Activated CD8-positive, alpha-beta memory T cell treated with anti-CD3 and anti-CD28 coated beads for 1 hour (primary cell): ENCODE measurements at places on chromosomes 2 and 18.

GRCh38 chr2:197196541-197197180, 113.9 kb downstream of the ANKRD44 start:
- DNase-seq: no peak

DNA sequence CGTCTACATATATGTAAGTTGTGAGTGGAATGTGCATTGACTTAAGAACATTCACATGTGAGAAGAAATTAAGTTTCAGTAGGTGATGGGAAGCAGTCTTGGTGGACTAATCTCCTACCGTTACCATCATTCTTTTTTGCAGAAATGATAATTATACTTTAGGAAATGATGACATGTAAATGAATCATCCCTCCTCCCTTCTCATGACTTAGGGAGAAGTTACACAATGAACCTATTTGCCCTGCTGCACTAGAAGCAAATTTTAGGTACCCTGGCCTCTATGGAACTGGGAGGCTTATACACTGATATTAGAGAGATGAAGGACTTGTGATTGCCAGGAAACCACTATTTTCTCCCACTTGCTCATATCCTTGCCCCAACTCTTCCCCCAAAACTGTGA, 214.2 kb downstream of the CALCRL start:
- no peak for DNase-seq

DNA sequence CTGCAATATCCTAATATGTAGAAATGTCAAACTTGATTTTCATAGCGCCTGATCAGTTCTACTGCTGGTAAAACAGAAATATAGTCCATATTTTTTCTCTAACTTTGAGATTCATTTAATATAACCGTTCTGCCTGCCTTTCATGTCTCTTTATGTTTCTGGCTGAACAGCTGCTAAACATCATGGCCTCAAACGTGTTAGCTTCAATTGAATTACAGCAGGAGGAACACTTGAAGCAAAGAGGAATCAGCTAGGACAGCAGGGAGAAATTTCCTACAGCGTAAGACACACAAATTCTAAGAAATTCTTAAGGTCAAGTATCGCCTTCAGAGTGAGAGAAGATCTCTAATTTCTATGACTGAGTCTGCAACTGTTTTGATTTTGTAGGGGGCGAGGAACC, 433.2 kb downstream of the FBXO15 start:
- no peak for DNase-seq

DNA sequence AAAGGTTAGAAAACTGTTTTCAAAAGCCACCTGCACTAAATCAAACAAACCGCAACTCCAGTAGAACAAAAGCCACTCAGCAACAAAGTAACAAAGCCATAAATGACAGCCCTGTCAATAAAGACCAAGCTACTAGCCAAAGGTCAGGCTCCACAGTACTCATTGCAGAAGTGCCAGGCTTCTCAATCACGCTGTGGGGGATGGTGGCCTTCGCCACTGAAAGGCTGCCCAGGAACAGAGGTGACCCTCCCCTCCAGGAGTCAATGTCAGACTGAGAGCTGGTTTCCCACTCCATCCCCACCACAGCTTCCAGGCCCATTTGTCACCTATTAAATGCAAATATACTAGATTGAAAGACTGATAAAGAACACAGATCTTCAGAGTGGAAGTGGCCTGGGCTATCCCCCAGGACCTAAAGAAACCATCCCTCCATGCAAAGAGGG, 5.9 kb downstream of the ATP8B1 start:
- no peak for DNase-seq

DNA sequence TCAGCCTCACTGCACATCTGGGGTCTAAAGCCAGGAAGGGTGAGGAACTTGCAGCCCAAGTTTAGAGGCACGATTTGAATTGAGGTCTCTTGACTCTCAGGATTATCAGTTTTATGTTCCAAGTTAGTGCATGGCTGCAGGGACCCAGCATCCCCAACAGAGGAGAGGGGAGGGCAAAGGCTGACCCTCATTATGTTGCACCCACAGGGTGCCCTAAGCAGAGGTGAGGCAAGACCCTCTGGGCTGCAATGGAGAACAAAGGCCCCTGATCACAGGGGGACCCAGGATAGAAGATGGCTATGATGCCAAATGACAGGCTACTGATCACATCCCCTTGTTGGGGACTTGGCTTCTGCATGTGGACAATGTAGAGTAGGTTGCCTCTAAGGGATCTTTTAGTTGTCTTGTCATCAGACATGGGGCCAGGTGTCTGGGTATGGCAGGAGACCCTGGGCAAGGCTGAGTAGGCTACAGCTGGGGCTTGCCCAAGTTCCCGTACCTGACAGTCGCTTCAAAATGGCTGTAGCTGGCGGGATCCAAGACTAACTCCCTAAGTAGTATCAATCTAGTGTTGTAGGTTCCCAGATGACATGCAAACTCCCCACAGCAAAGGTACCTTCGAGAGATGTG, 4.5 kb upstream of the GDF7 start:
- DNase-seq: no peak

DNA sequence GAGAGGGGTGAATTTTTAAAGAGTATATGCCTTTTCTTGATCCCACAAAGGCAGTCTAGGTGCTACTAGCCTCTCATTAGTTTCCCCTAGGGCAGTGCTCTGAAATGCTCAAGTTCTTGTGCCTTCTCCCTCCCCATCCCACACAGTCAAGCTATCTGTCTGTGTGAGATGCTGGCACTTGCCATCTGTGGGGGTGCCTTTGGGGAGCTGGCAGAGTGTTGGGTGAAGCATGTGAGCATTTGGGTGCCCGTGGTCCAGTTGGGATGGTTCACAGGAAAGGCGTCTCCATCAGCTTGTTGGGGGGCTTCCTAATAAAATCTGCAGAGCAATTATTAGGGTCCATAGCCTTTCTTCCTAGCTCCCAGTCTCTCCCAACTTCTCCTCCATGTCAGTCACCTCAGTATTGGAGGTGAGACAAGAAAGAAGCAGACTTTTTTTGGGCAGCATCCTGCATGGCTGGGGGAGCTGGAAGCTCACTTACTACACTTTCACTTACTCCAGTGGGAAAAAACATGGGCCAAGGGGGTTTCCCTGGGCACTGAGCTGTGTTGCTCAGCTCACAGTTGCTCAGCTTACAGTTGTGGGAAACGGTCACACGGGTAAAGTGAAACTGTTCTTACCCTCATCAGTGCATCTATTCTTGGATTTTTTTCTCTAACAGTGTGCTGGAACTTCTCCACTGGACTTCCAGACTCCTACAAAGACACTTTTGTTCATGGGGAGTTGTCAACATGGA, 29.3 kb downstream of the COLEC11 start:
- DNase-seq: no peak

GRCh38 chr2:71492112-71492511, 38.8 kb downstream of the DYSF start:
- no peak for DNase-seq

DNA sequence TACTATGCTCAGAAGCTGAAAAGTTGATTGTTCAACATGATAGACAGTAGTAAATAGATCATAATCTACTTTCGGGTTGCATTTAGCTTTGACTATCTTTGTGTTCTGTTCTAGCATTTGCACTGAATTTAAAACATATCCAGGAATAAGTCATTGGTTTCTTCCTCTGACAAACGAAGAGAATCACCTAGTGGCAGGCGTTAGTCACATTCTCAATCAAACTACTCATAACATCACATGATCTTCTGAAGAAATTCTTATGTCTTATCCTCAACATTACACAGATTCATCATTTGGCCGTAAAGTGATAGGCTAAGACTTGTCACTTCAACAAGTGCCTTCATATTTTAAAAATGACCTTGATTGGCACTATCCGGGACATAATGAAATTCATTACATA, 63.6 kb upstream of the TTC21B start:
- DNase-seq: no peak

DNA sequence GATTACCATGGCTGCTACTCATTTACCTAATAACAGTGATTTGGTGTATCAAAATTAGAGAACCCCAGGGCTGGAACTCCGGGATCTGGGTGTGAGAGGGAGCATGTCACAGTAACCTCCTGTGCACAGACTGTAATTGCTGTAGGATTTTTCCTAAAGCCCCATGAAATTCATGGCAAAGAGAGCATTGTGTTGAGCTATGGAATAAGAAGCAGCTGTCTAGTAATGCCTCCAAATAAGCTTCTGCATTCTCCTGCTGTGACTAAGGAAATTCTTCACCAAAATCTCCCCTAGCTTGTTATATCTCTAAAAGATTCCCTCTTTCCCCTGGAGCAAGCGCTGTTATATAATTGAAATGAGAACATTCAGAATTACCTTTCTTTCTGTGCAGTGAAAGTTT, 158.1 kb upstream of the SPATS2L start:
- DNase-seq: no peak

GRCh38 chr18:55115606-55116005, 156.3 kb upstream of the CCDC68 start:
- DNase-seq: no peak

GRCh38 chr2:98771721-98772524, 41.0 kb upstream of the MGAT4A start:
- no peak for DNase-seq

DNA sequence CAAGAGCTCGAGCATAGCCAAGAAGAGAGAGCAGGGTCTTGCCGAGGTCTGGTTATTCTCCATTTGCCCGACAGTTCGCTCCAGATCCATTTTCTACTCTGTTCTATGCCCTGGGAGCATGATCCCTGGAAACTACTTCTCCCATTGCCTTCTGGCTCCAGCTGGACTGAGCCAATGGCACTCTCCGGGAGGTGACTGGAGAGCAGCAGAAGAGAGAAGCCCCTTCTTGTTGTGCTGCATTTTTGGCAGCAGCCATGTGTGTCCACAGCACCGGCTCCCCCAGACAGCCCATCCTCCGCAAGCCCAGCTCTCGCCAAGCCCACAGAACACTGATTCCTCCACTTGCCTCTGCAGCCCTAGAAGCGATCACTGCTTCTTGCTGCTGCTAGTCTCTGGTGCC, 345.5 kb downstream of the TNS1 start:
- DNase-seq: no peak

GRCh38 chr2:173323371-173323770, 31.3 kb upstream of the CDCA7 start:
- no peak for DNase-seq

- no peak for DNase-seq
These were observed 140.7 kb upstream of the THUMPD2 start for GRCh38 chr2:39919511-39920306.

GRCh38 chr2:133324150-133324561, 244.1 kb downstream of the NCKAP5 start:
- no peak for DNase-seq

GRCh38 chr18:69220529-69220928, 180.2 kb upstream of the DOK6 start:
- no peak for DNase-seq

GRCh38 chr2:51657849-51658248, 625.9 kb upstream of the NRXN1 start:
- DNase-seq: no peak

GRCh38 chr18:57975805-57976204, 68.2 kb upstream of the NEDD4L start:
- DNase-seq: no peak

- no peak for DNase-seq
These were observed 23.3 kb downstream of the INHBB start for GRCh38 chr2:120369250-120369649.

- DNase-seq: no peak
These were observed 2.9 kb downstream of the ANKMY1 start for GRCh38 chr2:240554767-240555493.

DNA sequence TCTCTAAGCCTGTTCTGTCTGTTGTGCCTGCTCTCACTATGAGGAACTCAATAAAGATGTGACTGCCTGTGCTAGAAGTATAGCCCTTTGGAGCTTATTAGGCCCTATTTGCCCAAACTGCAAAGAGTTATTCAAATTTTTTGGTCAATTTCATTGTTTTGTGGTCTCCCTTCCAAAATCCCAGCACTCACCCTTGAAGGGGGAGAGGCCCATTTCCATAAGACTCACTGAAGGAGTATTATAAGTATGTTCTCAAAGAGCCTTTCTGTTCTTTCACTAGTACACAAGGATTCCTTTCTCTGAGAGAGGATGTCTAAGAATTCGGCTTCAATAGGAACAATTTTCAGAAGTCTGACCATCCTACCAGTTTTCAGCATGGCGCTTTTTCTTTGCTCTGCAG, 641.9 kb upstream of the REG3G start:
- no peak for DNase-seq

DNA sequence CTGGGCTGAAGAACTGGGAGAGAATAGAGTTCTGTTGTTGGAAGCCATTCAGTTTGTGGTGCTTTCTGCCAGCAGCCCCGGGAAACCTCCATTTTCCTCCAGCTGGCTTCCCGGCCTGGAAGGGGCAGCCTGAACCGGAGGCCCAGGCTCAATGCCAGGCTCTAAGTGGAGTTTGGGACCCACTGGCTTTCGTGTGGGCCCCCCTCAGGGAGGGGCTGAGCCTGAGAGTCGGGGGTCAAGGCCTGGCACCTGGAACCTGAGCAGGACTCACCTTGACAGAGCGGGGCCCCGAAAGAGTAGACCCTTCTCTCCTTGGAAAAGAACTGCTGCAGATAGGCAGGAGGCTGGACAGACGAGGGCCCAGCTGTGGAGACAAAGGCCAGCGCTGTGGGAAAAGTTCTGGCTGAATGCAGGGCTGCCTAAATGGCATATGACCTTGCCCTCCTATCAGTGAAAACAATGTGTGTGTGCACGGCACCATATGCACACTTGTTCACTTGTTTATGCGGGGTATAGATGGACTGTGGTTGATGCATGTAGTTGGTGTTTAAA, 34.8 kb upstream of the ASB18 start:
- no peak for DNase-seq

GRCh38 chr2:9772999-9773902, 70.0 kb upstream of the TAF1B start:
- DNase-seq: no peak

DNA sequence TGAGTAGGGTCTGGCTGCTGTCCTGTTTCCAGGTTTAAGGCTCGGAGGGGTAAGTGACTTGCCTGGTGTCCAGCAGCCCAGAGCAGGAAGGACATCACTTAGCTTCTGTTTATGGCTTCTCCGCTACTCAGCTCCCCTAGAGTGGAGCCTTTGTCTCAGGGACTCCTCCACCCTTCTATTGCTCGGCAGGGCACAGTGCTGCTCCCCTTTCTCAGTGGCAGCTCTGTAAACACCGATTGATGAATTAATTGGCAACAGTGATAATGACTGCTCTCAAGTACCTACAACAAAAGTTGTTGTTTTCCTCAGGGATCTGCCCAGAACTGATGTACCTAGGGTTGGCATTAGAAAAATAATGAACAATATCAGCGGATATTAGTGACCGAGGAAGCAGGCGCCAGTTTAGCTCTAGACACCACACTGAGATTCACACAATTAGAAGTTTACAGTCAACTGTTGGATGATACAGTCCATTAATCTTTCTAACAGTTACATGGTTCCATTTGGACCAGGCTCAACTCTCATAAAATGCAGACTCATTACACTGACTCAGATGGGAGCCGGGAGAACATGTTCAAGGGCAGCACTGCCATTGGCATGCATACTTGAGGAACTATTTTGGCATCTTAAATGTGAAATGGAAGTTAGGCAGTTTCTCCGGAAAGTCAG, 265.7 kb downstream of the MTX2 start:
- no peak for DNase-seq

GRCh38 chr2:48254839-48255238, 275.1 kb upstream of the STON1 start:
- DNase-seq: no peak
